ENCODE measurements at places on chromosomes 12 and 14.

- no peak for DNase-seq
Measured at GRCh38 chr12:25469368-25469767, 83.7 kb downstream of the LMNTD1 start.

DNA sequence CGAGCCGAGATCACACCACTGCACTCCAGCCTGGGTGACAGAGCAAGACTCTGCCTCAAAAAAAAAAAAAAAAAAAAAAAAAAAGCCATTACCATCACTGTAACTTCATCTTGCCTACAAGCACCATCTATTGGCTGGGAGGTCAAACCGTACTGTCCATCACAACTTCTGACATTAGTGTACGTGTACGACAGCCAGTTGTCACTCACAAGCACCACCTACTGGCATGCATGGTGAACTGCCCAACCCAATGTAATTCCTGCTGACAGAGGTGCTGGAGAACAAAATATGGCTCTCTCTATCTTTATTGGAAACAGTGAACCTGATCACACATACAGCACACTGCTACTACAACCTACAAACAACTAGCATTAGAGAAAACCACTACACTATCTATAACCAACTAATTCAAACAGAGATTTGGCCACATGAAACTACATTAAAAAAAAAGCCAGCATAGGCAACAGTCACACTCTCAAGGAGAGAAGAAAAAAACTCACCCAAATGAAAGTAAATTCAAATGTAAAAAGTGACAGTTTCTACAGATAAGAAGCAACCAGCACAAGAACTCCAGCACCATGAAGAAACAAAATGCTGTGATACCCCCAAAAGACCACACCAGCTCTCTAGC is 82.3 kb downstream of the PUS7L start:
- DNase-seq = no peak

- peak; percentile 20 for DNase-seq
Measured at GRCh38 chr12:45008211-45008610, 42.7 kb downstream of the DBX2 start.

DNA sequence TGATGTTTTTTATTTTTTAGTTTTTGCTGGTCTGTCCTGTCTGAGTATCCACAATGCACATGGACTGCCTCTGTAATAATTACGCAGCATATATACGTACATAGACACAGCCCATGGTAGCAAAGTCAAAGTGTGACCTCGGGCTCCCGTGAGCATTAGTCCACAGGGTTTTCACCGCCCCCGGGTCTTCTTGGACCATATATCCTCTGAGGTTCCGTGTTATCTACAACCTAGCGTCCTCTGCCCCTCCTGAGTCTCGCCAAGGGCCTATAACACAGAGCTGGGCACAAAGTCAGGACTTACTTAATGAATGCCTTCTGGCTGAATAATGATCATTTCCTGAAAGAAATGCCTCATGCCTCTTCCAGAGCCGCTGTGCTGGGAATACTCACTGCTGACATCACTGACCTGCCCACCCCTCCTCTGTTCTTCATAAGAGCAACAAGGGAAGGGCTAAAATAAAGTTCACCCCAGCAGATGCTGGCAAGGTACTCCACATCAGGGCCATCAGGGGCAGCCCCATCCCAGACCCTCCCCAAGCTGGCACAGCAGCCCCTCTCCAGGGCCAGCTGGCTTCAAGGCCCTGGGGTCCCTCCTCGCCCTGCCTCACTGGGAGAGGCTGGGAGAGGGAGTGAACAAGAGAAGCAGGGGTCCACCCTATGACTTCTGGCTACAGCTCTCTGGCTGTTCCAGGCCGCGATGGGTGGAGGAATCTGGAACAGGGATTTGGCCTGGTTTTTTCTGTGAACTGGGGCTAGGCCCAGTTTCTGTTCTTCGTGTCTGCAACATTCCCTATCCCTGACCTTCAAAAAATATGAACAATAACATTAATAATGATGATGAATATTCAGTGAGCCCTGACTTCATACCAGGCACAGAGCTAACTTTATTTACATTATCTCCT is 7.9 kb downstream of the HDAC7 start:
- DNase-seq = no peak

DNA sequence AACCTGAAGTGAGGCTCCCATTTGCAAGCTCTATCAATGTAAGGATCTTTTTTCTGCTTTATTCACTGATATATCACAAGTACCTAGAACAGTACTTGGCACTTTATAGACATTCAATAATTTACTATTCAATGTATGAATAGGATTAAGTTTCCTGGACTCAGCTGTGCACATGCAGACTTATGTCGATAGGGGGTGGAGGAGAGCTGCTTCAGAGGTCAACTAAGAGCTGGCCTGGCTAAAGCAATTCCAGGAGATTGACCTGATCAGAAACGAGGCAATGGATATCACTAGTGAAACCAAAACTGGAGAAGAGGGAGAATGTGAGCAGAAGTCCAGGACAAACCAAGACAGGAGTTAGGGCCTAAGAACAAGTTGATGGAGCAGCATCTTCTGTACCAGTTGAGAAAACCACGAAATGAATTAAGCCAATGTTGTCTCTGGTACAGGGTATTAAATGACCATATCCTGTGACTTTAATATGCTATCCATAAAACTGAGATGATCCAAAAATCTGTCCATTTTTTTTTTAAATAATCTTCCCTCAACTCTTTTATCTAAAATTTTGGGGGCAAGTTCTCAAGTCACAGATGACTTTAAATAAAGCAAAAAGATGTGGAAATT is 169.2 kb downstream of the PIK3C2G start:
- DNase-seq = peak; percentile 21

- DNase-seq = no peak
Measured at GRCh38 chr12:28878629-28879028, 270.4 kb upstream of the FAR2 start.
